ENCODE measurements at places on chromosomes 3 and 15.

DNA sequence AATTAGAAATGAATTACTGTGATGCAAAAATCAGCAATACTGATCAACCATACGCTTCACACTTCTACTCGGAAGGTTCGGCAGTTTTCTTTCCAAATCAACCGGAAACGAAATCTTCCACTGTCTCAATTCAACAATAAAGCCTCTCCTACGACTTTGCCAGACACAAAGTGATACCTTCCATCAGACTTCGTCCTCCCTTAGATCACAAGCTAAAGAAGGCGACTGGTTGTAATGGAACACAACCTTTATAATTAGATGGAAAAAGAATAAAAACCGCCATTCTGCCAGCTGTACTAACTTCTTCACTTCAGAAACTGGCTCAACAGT is 618 bp downstream of the PARL start:
- no peak for DNase-seq

GRCh38 chr3:176796371-176796770 is 400.9 kb downstream of the TBL1XR1 start:
- DNase-seq = no peak

- DNase-seq = no peak
Measured at GRCh38 chr3:153097213-153097612, 64.8 kb upstream of the RAP2B start.

- no peak for DNase-seq
Measured at GRCh38 chr3:30712991-30713390, 106.6 kb downstream of the TGFBR2 start.
